ENCODE measurements at places on chromosomes 1 and 21. TPM values are rescaled to one million over a fixed set of nuclear protein-coding genes. Genes with fewer than 3 reads are reported as not detected.

The LHX8 gene
- not detected for total RNA-seq

The CHI3L1 gene
- 0.22 TPM for total RNA-seq

The EVA1C gene
- total RNA-seq: 0.89 TPM

GRCh38 chr21:16406355-16406754 lies 676.6 kb downstream of the USP25 start:
- no peaks in the 10 kb centered on the region for H3K36me3 ChIP-seq
- H3K4me1 ChIP-seq: peaks cover 9% of the 10 kb centered on the region
- H3K4me3 ChIP-seq: no peak overlapping the region
- H3K27ac ChIP-seq: no peak overlapping the region
- H3K27me3 ChIP-seq: no peaks in the 10 kb centered on the region
- no peak for DNase-seq

- H3K4me1 ChIP-seq: no peaks in the 10 kb centered on the region
- H3K27ac ChIP-seq: no peak overlapping the region
- H3K27me3 ChIP-seq: no peaks in the 10 kb centered on the region
Measured at GRCh38 chr1:54391450-54392209, 14.6 kb downstream of the SSBP3 start.

DNA sequence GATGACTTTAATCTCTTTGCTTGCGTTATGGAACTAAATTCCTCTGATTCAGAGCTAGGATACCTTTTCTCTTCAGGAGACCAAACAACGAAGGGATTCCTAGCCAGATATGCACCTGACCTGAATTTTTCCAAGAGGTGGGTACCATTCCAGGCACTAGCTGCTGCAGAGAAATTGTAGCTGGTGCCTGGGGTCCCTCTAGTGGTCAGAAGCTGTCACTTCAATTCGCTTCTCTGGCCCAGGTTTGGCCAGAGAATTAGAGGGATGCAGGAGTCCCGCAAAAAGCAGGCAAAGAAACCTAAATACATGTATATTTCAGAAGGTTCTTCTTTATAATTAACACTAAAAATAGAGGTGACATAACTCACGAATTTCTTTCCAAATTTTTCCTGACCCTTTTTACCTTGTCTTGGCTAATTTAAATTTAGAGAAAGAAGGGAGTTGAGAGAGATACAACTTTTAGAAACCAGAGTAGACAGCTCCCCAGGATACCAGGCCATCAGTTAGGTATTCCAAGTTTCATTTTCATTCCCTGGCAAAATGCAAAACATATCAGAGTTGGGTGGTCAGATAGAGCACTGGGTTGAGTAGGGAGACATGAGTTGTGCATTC lies 9.6 kb downstream of the ACKR1 start:
- no peaks in the 10 kb centered on the region for H3K36me3 ChIP-seq
- no peaks in the 10 kb centered on the region for H3K4me1 ChIP-seq
- no peak overlapping the region for H3K4me3 ChIP-seq

DNA sequence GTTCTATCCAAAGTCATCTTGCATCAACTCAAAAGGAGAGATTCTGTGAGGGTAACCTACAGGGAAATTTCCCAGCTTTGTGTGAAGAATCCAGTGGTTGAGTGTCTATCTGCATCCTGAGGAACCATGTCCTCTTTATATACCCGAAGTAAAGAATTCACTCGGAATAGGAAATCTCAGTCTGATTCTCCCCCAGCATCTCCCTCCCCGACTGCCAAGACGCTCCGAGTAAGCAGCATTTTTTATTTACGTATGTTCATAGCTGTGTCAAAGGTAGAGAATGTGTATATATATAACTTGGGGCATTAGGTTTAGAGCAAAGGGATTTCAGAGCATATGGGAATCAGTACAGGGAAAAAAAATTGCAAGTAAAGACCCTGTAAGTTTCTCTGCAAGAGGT lies 170.2 kb downstream of the SYT2 start:
- peak overlapping the region; percentile 64 for H3K27ac ChIP-seq
- H3K4me3 ChIP-seq: peak overlapping the region; percentile 69
- H3K27me3 ChIP-seq: no peaks in the 10 kb centered on the region

GRCh38 chr1:226945106-226945857 lies 5.2 kb downstream of the COQ8A start:
- no peaks in the 10 kb centered on the region for H3K36me3 ChIP-seq
- H3K4me3 ChIP-seq: no peak overlapping the region
- H3K27ac ChIP-seq: no peak overlapping the region
- DNase-seq: no peak
- peaks cover 3% of the 10 kb centered on the region for H3K4me1 ChIP-seq
- H3K27me3 ChIP-seq: no peaks in the 10 kb centered on the region

DNA sequence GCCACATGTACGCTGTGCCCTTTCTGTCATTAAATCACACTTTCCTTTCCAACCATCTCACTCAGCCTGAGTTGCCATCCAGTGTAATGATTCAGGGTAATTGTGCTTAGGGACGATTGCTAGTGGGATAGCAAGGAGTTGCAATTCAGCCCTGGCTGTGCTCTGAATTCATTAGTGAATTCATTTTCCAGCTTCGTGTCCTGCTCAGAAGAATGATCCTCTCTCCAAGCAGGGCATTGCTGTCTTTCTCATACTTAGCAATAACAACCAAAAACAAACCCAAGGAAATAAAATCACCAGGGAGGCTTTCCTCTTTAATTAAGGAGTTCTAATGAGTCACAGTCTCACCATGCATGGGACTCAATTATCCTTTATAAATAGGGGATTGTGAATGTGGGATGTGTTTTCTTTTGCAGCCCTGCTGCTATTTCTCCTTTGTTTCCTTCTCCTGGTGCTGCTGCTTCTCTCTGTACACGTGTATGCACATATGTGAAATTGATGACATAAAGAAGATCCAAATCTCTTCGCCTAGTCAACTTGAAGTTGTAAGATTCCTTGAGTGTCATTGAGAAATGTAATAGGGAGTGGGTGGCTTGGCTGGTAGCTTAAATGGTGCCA lies 167.0 kb downstream of the TSEN15 start:
- no peaks in the 10 kb centered on the region for H3K27me3 ChIP-seq
- no peak overlapping the region for H3K27ac ChIP-seq
- peak; percentile 32 for DNase-seq
- no peaks in the 10 kb centered on the region for H3K36me3 ChIP-seq
- H3K4me1 ChIP-seq: no peaks in the 10 kb centered on the region
- no peak overlapping the region for H3K4me3 ChIP-seq

All from GM23248 (cell line).